ENCODE measurements at places on chromosomes 4 and X.

GRCh38 chr4:177320721-177321120, 11.0 kb downstream of the NEIL3 start:
- no peak overlapping the region for H3K27ac ChIP-seq
- no peak overlapping the region for H3K4me3 ChIP-seq
- no peak for DNase-seq
- peaks cover 5% of the 10 kb centered on the region for H3K4me1 ChIP-seq

DNA sequence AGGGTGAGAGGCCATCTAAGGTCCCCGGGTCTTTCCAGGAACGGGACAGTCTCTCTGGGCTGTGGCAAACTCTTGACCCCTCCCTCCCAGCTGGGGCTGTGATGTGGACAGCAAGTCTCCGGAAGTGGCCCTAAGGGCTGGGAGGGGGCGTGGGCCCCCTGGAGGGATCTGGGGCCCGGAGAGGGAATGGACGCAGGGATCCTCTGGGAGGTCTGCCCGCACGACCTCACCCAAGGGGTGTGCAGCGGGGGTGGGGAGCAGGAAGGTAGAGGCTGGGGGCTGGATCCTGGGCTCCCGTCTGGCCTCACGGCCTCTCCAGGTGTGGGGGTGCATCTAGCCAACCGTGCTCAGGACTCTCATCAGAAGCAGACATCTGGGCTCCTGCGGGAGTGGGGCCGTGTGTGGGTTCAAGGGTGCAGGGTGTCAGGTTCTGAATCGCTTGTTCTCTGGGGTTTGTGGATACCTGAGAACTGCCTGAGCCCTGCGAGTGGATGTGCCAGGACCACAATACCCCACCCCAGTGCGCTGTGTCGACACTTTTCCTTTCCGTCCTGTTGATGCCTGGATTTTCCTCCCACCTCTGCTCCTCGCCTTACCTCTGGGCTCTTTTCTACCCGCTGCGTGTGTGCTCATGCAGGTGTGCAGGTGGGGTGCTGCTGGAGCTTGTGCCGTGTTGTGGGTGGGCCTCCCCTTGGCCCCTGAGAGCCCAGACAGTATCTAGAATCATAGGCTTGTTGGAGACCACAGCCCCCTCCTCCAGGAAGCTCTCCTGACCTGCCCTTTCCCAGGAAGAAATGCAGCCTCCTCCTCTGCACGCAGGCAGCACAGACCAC, 915 bp downstream of the CPZ start:
- H3K27ac ChIP-seq: no peak overlapping the region
- no peaks in the 10 kb centered on the region for H3K4me1 ChIP-seq
- DNase-seq: no peak
- H3K36me3 ChIP-seq: no peaks in the 10 kb centered on the region

DNA sequence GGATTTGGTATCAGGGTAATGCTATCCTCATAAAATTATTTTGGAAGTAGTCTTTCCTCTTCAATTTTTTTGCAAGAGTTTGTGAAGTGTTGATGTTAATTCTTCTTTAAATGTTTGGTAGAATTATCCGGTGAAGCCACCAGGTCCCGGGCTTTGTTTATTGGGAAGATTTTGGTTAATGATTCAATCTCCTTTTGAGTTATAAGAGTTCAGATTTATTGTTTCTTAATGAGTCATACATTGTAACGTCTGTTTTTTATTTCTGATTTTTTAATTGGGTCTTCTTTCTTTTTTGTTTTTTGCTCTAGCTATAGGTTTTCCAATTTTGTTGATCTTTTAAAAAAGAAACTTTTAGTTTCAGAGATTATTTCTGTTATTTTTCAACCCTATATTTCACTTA, 412.3 kb downstream of the PDGFC start:
- H3K27me3 ChIP-seq: no peaks in the 10 kb centered on the region
- no peak overlapping the region for H3K27ac ChIP-seq
- DNase-seq: no peak

- H3K4me1 ChIP-seq: peaks cover 21% of the 10 kb centered on the region
- H3K4me3 ChIP-seq: no peak overlapping the region
- no peak overlapping the region for H3K27ac ChIP-seq
- peaks cover 17% of the 10 kb centered on the region for H3K36me3 ChIP-seq
- H3K27me3 ChIP-seq: no peaks in the 10 kb centered on the region
Observed at GRCh38 chr4:145830699-145831098, 107.9 kb downstream of the ZNF827 start.

- H3K4me1 ChIP-seq: peaks cover 33% of the 10 kb centered on the region
- H3K27me3 ChIP-seq: peaks cover 66% of the 10 kb centered on the region
- DNase-seq: no peak
- H3K36me3 ChIP-seq: no peaks in the 10 kb centered on the region
Observed at GRCh38 chr4:80268936-80269335, 2.5 kb downstream of the FGF5 start.

DNA sequence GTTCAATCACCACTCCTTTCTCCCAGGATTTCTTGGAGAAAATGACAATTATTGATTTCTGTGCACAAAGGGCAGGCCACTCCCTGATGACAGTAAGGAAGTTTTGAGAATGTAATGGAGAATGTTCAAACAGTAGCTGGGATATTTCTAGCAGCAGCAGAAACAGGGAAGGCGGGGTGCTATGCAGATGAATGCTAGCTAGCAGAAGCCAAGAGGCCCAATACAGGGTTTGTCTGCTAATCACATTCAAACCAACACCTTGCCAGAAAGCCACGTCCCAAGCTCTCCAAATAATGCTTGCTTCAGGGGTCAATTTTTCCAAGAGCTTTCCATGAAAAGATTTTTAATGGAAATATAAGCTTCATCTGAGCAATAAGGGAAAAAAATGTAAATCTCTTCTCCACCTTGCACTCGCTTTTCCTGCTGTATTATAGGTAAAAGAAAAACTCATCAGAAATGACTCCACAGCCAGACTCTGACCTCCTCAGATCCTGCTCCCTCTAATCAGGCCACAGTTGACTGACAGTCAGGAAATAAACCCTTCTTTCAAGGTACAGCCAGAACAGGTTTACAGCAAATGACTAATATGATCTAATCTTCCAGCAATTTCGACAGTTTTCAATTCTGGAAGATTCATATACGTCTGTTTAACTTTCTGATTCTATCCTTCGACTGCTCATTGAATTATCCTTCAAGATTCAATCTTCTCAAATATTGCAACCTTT, 84.7 kb upstream of the PCDH19 start:
- H3K27me3 ChIP-seq: peaks cover 11% of the 10 kb centered on the region

DNA sequence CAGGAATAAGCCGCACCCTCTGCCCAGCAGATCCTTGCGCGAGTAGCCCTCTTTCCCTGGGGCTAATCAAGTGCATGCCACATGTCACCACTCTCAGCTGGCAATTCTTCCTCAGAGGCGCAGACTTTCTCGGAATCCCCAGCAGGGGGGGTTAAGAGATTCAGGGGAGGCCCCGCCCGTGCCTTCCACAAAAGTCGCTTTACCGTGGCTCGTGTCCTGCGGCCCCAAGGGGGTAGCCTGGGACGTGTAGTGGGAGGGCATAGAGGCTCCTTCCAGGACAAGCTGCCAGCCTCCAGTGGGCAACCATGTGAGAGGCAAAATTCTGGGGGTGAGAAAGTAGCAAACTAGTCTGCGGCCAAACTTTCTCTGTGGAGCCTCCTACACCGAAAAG, 652 bp downstream of the SRPX start:
- no peak overlapping the region for H3K27ac ChIP-seq
- H3K36me3 ChIP-seq: no peaks in the 10 kb centered on the region
- peak overlapping the region; percentile 75 for H3K4me3 ChIP-seq
- DNase-seq: peak; percentile 15
- H3K4me1 ChIP-seq: peaks cover 3% of the 10 kb centered on the region

GRCh38 chr4:78928835-78929234, 10.4 kb downstream of the PAQR3 start:
- H3K27me3 ChIP-seq: no peaks in the 10 kb centered on the region
- peaks cover 1% of the 10 kb centered on the region for H3K4me1 ChIP-seq
- no peak overlapping the region for H3K27ac ChIP-seq
- DNase-seq: no peak
- no peak overlapping the region for H3K4me3 ChIP-seq
- peaks cover 22% of the 10 kb centered on the region for H3K36me3 ChIP-seq

DNA sequence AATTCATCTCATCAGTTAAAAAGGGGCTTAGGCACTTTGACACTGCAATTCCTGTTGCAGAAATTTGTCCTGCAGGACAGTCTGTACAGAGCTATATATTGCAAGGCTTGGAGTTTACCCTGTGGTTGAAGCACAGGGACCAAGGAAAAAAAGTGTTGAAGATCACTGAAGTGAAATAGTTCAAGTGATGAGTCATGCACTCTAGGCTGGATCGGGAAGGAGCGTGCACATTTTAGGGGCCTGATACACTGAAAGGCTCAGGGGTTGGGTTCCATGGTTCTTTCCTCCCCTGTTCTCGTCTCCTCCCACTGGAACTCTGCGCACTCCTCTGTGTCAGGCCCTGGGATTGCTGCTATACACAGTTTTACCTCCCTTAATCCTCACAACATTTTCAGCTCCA, 104.9 kb upstream of the ARMCX2 start:
- no peak overlapping the region for H3K4me3 ChIP-seq
- no peaks in the 10 kb centered on the region for H3K4me1 ChIP-seq
- no peak overlapping the region for H3K27ac ChIP-seq

- no peaks in the 10 kb centered on the region for H3K4me1 ChIP-seq
- no peak for DNase-seq
- no peaks in the 10 kb centered on the region for H3K27me3 ChIP-seq
Observed at GRCh38 chr4:127007305-127007704, 625.5 kb upstream of the INTU start.

DNA sequence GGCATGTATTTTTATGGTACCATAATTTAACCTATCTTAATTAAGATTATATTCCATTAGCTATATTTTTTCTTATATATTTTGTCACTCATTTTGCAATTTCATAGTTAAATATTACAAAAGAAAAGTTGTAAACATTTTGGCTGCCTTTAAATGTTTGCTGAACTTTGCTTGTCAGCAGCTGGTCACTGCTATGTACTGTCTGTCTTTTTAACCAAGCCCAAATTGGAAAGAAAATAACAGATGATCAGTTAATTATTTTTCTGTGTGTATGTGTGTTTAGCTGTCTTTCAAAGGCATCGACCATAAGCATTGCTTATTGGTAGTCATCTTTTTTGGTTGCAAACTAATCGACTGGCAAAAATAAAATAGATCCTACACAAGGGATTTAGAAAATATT, 54.4 kb upstream of the SMAD1 start:
- no peak overlapping the region for H3K27ac ChIP-seq
- H3K4me3 ChIP-seq: no peak overlapping the region
- no peaks in the 10 kb centered on the region for H3K4me1 ChIP-seq
- no peaks in the 10 kb centered on the region for H3K36me3 ChIP-seq
- H3K27me3 ChIP-seq: peaks cover 4% of the 10 kb centered on the region

GRCh38 chrX:48677516-48677915, 6.1 kb upstream of the WAS start:
- peaks cover 12% of the 10 kb centered on the region for H3K4me1 ChIP-seq
- peak overlapping the region; percentile 96 for H3K27ac ChIP-seq
- DNase-seq: no peak
- H3K27me3 ChIP-seq: no peaks in the 10 kb centered on the region
- peaks cover 2% of the 10 kb centered on the region for H3K36me3 ChIP-seq

DNA sequence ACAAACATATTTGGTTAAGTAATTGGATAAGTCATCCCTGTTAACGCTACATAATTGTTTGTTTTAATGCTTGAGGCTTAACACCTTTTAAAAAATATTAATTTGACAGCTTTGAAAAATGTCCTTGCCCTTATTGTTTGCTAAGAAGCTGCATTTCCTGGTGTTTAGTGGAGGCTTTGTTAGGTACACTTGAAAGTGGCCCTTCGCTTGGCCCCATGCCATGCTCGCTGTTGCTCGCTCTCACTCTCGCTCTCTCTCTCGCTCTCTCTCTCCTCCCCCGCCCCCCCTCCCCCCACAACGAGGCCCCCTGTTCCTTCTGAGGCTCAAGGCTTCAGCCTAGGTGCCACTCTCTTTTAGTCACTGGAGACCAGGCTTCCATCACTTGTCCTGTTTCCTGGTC, 139.6 kb downstream of the DCLK2 start:
- H3K4me1 ChIP-seq: peaks cover 2% of the 10 kb centered on the region
- no peak overlapping the region for H3K4me3 ChIP-seq

GRCh38 chr4:69773484-69773883, 13.1 kb upstream of the SULT1B1 start:
- no peak for DNase-seq
- no peaks in the 10 kb centered on the region for H3K4me1 ChIP-seq
- H3K36me3 ChIP-seq: no peaks in the 10 kb centered on the region
- no peaks in the 10 kb centered on the region for H3K27me3 ChIP-seq
- H3K4me3 ChIP-seq: no peak overlapping the region

DNA sequence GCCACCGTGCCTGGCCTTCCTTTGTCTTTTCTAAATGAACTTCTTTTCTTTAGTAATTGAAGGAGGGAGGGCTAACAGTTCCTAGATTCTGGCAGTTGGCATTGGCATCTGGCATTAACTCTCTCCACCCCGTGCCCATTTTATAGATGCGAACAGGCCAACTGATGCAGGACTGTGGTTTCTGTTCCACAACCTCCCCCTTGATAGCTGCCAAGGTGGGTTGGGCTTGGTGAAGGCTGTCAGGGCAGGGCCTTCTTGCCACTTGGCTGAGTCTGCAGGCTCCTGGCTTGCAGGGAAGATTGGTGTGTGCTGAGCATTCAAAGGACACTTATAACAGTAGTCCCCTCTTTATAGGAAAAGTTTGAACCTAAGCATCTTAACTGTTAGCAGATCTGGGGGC, 4.3 kb downstream of the SOWAHD start:
- H3K36me3 ChIP-seq: peaks cover 5% of the 10 kb centered on the region
- H3K4me3 ChIP-seq: peak overlapping the region; percentile 34
- H3K27ac ChIP-seq: peak overlapping the region; percentile 44
- no peak for DNase-seq
- peaks cover 46% of the 10 kb centered on the region for H3K4me1 ChIP-seq

- no peak for DNase-seq
- no peaks in the 10 kb centered on the region for H3K36me3 ChIP-seq
- H3K4me3 ChIP-seq: no peak overlapping the region
- H3K27ac ChIP-seq: no peak overlapping the region
- no peaks in the 10 kb centered on the region for H3K27me3 ChIP-seq
- H3K4me1 ChIP-seq: peaks cover 7% of the 10 kb centered on the region
Observed at GRCh38 chr4:5387457-5387856, 320.9 kb downstream of the EVC2 start.

DNA sequence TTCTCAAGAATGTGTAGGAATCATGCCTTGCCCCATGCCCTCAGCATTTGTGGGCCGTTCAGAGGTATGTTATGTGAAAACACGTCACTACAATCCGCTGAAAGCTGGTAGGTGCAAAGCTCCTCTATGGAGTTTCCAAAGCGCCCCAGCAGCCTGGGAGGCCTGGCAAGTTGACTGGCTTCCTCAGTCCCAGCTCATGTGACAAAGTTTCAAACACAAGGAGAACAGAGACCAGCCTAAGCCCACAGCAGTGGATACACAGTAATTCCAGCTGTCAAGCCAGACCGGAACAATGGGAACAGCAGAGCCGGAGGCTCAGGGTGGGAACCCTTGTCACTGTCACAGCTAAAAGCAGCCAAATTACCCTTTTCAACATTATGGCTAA, 33.5 kb downstream of the NAT8L start:
- H3K4me3 ChIP-seq: no peak overlapping the region
- no peaks in the 10 kb centered on the region for H3K4me1 ChIP-seq
- peaks cover 9% of the 10 kb centered on the region for H3K36me3 ChIP-seq

All from stimulated activated naive B cell treated with anti-CD40 and anti-IgM and Interleukin-4, amounts not matched to agents 10 μg/mL and 1 μg/mL and 100 μg/mL, for 72 hours (primary cell).